Activated CD4-positive, alpha-beta T cell treated with anti-CD3 and anti-CD28 coated beads, Interleukin-10, Interleukin-2, amounts not matched to agents 100 ng/mL and 50 ng/mL, durations not matched to agents 16 hours and 8 hours (primary cell): ENCODE measurements at places on chromosomes 16 and 17.
A peak's percentile ranks its signal among the peaks of the same experiment; 100 is the strongest.

- DNase-seq = no peak
Measured at GRCh38 chr17:77314601-77315000, 173.8 kb downstream of the SEC14L1 start.

GRCh38 chr17:80095844-80096475, 5.4 kb upstream of the GAA start:
- DNase-seq = no peak

DNA sequence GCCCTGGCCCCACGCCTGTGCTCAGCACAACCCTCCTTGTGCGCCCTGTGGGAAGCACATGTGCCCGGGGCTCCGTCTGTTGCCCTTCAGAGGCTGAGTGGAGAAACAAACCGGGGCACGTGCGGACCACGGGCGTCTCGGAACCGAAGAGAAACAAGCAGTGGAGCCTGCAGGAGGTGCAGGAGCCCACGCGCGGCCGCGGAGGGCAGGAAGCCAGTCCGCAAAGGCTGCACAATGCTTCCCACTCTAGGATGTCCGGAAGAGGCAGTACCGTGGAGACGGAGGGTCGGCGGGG, 75.5 kb upstream of the GNG13 start:
- DNase-seq = no peak

DNA sequence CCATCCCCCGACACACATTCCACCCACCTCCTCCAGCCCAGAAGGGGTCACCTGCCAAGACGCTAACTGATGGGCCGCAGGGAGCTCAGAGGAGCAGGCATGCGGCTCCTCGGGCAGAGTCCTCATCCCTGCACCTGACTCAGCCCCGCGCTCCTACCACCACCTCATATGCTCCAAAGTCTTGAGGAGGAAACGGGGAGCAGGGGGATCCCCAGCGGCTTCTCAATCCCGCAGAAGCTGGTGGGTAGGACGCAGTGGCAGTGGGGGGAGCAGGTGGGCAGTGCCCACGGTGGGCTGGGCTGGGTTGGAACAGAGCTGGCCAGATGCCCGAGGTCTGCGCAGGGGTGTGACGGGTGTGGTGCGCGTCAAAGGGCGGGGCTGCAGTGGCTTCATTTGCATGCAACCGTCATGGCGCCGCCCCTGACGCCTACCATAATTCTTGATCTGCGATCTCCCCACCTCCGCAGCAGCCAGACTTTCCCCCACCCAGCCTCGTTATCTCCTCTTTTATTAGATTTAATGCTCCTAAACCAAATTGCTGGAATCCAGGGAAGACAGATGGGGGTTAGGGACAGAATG, 39.0 kb upstream of the EMP2 start:
- DNase-seq = peak; percentile 15

DNA sequence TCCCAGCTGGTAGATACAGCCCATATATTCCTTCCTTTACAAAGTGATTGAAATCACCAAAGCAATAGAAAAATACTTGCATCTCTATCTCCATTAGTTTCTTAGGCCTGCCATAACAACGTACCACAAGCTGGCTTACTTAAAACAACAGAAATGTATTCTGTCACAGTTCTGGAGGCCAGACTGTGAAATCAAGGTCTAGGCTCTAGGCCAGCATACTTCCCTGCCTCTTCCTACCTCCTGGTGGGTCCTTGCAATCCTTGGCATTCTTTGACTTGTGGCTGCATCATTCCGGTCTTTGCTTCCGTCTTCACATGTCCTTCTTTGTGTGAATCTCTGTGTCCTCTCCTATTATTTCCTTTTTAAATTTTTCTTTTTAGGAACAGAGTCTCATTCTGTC, 62.5 kb downstream of the ERCC4 start:
- DNase-seq = no peak

DNA sequence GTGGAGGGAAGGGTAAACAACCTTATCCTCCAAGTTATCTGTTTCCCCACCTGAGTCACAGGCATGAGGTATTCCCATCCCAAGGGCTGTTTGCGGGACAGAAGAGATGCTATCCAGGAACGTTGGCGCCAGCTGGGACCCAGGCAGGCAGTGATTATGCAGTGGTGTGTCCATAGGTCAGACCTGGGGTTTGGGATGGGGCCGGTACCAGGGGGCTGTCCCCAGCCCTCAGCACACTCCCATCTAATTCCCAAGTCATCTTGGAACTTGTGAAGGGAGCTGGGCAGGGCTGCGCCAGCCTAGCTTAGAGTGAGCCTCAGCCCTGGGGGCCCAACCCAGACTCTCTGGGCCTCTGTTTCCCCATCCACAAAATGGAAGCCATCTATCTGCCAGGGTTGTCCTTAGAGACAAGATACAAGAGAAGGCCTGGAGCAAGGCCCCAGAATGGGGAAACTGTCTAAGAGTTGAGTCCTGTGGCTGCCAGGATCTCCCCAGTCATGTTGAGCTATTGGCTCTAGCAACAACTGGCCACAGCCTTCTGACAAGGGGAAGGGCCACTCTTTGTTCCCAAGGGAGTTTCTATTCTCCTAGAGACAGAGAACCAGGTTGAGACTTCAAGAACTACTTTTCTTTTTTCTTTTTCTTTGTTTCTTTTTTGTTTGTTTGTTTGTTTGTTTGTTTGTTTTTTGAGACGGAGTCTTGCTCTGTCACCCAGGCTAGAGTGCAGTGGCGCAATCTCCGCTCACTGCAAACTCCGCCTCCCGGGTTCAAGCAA, 9.8 kb upstream of the JUP start:
- DNase-seq = no peak

GRCh38 chr16:2702871-2703745, 16.9 kb downstream of the PRSS27 start:
- DNase-seq = no peak

- DNase-seq = no peak
Measured at GRCh38 chr17:38710985-38711384, 5.9 kb downstream of the MLLT6 start.

GRCh38 chr16:14608604-14609003, 21.5 kb downstream of the PARN start:
- DNase-seq = no peak
